ENCODE measurements at places on chromosomes 2 and 18.

DNA sequence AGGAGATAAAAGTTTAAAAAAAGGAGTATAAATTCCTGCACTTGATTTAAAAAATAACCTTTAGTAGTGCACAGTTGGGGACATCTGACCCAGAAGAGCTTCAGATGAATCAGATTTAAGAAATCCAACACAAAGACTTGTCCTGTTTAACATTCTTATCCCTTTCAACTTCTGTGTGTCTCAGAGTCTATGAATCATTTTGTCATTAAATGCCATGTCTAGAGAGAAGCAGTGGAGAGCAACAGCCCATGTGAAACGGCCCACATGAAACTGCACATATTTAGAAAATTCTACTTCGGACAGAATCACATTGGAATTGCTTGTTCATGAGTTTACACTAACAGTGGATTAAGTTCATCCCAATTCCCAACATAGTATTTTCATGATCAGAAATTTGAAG is 278.6 kb downstream of the SLC8A1 start:
- DNase-seq, result no peak

GRCh38 chr2:222688917-222689316 is 17.5 kb downstream of the MOGAT1 start:
- DNase-seq, result no peak

DNA sequence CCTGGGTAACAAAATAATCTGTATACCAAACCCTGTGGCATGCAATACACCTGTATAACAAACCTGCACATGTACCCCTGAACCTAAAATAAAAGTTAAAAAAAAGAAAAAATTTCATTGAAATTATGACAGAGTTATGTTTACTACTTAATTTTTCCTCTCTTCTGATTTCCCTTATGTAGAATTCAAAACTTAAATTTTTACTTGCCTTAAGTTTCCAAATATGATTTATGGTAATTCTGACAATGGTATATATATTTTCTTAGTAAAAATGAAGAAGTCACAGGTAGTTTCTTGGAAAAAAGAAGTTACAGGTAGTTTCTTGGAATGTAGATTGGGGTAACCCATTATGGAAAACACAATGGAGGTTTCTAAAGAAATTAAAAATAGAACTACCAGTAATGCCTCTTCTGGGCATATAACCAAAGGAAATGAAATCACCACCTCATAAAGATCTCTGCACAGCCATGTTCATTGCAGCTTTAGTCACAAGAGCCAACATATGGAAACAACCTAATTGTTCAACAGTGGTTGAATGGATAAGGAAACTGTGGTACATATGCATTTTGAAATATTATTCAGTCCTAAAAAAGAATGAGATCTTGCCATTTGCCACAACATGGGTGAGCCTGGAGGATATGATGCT is 164.9 kb downstream of the BABAM2 start:
- no peak for DNase-seq

DNA sequence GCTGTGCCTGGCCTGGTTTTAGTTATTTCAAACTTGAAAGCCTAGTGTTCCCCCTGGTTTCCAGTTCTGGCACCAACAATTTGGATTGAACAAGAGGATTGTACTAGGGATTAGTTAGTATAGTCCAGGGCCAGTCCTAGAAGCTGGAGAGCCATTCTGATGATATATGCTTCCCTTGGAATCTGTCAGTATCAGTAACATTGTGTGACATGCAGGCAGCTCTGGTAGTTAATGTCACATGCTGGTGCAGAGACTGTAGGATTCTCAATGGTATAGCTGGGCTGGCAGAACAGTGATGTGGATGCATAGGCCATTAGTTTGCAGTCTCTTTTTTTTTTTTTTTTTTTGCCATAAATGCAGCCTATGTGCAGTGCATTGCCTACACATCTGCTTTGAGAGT is 3.6 kb downstream of the MGAT5 start:
- DNase-seq, result no peak

DNA sequence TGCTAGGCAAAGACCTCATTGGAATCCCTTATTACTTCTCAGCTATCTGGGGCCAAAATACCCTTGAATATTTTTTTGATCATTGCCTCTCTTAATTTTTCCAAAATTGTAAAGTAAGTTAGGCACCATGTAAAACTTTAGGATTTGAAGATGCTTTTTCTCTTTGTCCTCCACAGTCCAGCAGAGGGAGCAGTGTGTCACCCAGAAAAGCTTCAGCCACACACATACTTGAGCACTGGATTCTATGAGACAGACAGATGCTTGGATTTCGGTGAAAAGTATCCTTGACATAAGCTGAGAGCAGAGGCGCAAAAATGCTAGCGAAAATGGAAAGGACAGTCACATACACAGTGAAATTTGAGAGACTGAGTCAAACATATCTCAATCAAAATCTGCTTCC is 74.7 kb upstream of the KCNJ3 start:
- no peak for DNase-seq
